ENCODE measurements at places on chromosomes 16 and 17. TPM values are rescaled to one million over a fixed set of nuclear protein-coding genes. Genes with fewer than 3 reads are reported as not detected.

Gene MAP3K3
- 44.6 TPM for total RNA-seq

Gene FBXL16
- 6.9 TPM for total RNA-seq

Gene FOXN1
- not detected for total RNA-seq

Gene MT4
- total RNA-seq: not detected

Gene HOXB8
- not detected for total RNA-seq

DNA sequence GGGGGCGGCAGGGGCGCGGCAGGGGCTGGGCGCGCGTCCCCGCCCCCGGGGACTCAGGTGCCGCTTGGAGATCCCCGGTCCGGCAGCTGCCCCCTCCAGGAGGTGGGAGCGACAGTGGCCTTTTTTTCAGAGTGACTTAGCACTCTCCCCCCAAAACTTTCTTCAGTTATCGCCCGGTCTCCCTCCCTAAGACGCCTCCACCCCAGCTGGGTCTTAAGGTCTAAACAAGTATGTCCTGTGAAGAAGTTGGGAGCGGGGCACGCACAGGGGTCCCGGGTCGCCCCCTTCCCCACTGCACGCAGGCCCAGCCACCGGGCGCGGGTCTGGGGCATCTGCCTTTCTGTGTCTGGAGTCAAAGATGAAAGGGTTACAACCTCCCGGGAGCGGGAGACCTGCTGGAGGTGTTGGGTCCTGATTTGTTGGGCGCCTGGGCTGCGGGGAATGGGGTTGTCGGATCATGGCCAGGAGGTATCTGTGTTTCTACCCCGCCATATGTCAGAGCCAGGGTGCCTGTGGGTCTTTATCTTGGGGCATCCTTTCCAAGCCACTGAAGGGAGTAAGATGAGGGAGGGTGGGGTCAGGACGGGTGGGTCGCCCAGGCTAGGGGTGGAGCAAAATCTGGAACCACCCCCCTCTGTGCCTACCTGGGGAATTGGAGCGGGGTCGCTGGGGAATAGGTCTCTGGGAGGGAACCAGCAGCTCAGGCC is 757 bp downstream of the FMNL1 start:
- H3K4me1 ChIP-seq: no peaks in the 10 kb centered on the region
- H3K36me3 ChIP-seq: no peaks in the 10 kb centered on the region
- no peak overlapping the region for H3K4me3 ChIP-seq

- H3K36me3 ChIP-seq: no peaks in the 10 kb centered on the region
- no peak overlapping the region for H3K27ac ChIP-seq
- H3K4me3 ChIP-seq: no peak overlapping the region
- peaks cover 10% of the 10 kb centered on the region for H3K4me1 ChIP-seq
- H3K27me3 ChIP-seq: no peaks in the 10 kb centered on the region
These were observed 11.5 kb upstream of the FOXJ1 start for GRCh38 chr17:76152591-76152990.

GRCh38 chr16:57462978-57463362 is 491 bp downstream of the POLR2C start:
- H3K27me3 ChIP-seq: no peaks in the 10 kb centered on the region
- H3K4me3 ChIP-seq: peak overlapping the region; percentile 96
- H3K27ac ChIP-seq: peak overlapping the region; percentile 85
- no peak for DNase-seq
- peaks cover 14% of the 10 kb centered on the region for H3K4me1 ChIP-seq

- peaks cover 24% of the 10 kb centered on the region for H3K36me3 ChIP-seq
- no peaks in the 10 kb centered on the region for H3K27me3 ChIP-seq
- peak overlapping the region; percentile 70 for H3K27ac ChIP-seq
- peaks cover 82% of the 10 kb centered on the region for H3K4me1 ChIP-seq
- no peak overlapping the region for H3K4me3 ChIP-seq
These were observed 11.1 kb downstream of the HIC1 start for GRCh38 chr17:2065949-2066400.

- H3K27ac ChIP-seq: no peak overlapping the region
- H3K4me3 ChIP-seq: no peak overlapping the region
- no peak for DNase-seq
- H3K27me3 ChIP-seq: no peaks in the 10 kb centered on the region
- H3K36me3 ChIP-seq: no peaks in the 10 kb centered on the region
These were observed 349.7 kb upstream of the CCL2 start for GRCh38 chr17:33905338-33905800.

DNA sequence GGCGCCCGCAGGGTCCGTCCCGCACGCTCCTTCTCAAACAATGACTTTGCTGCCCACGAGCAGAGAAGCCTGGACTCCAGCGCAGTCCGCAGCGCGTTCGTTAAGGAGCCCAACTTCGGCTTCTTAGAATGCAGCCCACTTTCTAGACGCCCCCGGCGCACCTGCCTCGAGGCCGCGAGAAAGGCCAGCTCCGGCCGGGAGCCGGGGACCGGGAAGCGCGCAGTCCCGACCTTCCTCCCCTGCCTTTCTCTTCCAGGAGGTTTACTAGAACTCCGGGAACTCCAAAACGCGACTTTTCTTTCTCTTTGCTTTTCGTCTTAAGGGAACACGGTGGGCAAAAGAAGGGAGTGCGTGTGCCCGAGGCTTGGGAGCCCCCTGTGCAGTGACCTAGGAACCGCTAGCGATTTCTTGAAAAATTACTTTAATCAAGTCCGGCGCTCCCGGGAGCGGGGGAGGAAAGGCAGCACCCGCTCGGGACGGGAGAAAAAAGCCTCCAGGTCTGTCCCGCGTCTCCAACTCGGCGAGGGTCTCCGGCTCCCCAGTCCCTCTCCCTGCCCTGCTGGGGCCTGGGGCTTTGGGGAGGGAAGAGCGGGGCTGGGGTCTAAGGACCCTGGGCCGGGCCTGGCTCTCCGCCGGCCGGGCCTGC is 2.6 kb downstream of the HNF1B start:
- H3K4me1 ChIP-seq: peaks cover 18% of the 10 kb centered on the region
- no peak overlapping the region for H3K27ac ChIP-seq
- H3K36me3 ChIP-seq: no peaks in the 10 kb centered on the region

DNA sequence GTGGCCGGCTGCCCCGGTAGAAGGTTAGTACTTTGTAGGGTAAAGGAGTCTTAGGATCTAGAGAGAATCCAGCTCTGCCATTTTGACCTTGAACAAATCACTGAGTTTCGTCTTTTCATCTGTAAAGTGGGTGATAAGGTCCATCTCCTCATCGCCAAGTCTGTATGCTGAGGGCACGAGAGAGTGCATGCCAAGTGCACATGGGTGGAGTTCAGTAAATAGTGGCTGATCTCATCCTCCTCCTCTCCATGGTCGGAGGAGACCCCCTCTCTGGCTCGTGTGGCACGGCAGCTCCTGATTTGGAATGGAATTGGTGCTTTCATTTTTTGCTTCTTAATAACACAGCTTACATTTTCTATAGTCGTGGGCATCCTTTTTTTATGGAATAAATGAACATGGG is 30.7 kb downstream of the MYH3 start:
- no peak overlapping the region for H3K4me3 ChIP-seq
- DNase-seq: no peak
- H3K27me3 ChIP-seq: no peaks in the 10 kb centered on the region
- no peak overlapping the region for H3K27ac ChIP-seq
- no peaks in the 10 kb centered on the region for H3K4me1 ChIP-seq

DNA sequence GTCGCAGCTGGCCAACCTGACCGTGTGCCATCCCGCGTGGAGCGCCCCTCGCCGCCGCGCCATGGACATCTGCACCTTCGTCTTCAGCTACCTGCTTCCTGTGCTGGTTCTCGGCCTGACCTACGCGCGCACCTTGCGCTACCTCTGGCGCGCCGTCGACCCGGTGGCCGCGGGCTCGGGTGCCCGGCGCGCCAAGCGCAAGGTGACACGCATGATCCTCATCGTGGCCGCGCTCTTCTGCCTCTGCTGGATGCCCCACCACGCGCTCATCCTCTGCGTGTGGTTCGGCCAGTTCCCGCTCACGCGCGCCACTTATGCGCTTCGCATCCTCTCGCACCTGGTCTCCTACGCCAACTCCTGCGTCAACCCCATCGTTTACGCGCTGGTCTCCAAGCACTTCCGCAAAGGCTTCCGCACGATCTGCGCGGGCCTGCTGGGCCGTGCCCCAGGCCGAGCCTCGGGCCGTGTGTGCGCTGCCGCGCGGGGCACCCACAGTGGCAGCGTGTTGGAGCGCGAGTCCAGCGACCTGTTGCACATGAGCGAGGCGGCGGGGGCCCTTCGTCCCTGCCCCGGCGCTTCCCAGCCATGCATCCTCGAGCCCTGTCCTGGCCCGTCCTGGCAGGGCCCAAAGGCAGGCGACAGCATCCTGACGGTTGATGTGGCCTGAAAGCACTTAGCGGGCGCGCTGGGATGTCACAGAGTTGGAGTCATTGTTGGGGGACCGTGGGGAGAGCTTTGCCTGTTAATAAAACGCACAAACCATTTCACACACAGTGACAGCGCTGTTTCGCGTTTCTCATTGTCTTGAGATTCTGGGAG is 2.0 kb upstream of the ZACN start:
- H3K4me3 ChIP-seq: no peak overlapping the region
- DNase-seq: no peak
- peaks cover 26% of the 10 kb centered on the region for H3K27me3 ChIP-seq
- no peak overlapping the region for H3K27ac ChIP-seq

DNA sequence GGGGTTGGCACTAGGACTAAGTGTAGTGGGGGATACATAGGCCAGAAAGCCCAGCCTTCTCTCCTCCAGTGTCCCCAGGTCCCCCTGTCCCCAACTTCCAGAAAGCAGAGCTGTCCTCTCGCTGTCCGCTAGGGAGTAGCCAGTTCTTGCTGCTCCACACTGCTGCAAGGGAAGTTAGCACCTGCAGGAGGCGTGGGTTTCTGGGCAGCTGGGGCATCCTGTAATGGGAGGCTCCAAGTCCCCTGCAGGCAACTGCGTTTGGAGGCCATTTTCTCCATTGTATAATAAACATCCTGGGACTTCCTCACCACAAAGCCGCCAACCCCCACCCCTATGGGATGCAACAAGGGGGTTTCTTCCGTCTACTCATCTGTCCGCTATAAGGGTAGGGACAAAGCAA is 1.7 kb downstream of the RPRML start:
- no peak overlapping the region for H3K27ac ChIP-seq
- H3K4me1 ChIP-seq: peaks cover 20% of the 10 kb centered on the region
- H3K4me3 ChIP-seq: no peak overlapping the region
- no peaks in the 10 kb centered on the region for H3K36me3 ChIP-seq
- DNase-seq: peak; percentile 25
- peaks cover 13% of the 10 kb centered on the region for H3K27me3 ChIP-seq

- no peak for DNase-seq
- no peaks in the 10 kb centered on the region for H3K27me3 ChIP-seq
- H3K4me3 ChIP-seq: no peak overlapping the region
- no peak overlapping the region for H3K27ac ChIP-seq
These were observed 9.8 kb downstream of the EIF4A3 start for GRCh38 chr17:80137131-80137530.

- no peaks in the 10 kb centered on the region for H3K27me3 ChIP-seq
- peaks cover 4% of the 10 kb centered on the region for H3K4me1 ChIP-seq
- DNase-seq: no peak
These were observed 3.7 kb upstream of the SCNN1B start for GRCh38 chr16:23298290-23298915.
